ENCODE measurements at places on chromosomes 2 and 18.

DNA sequence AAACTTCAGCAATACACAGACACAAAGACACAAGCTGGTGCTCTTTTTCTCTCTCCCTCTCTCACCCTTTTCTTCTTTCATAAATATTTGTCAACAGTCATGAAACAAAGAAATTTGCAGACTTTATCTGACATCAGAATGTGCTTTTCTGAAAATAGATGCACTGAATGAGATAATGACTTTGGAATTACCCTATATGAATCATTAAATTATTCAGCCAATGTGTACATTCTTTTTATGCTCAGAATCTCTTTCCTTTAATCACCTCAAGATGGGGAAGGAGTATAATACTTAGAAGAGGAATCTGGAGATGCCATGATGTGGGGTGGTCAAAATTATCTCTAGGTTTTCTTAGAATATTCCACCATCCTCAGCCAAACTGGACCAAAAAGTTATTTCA lies 289.9 kb downstream of the LRRTM1 start:
- DNase-seq: no peak

GRCh38 chr18:48655508-48655907 lies 116.7 kb downstream of the CTIF start:
- no peak for DNase-seq

DNA sequence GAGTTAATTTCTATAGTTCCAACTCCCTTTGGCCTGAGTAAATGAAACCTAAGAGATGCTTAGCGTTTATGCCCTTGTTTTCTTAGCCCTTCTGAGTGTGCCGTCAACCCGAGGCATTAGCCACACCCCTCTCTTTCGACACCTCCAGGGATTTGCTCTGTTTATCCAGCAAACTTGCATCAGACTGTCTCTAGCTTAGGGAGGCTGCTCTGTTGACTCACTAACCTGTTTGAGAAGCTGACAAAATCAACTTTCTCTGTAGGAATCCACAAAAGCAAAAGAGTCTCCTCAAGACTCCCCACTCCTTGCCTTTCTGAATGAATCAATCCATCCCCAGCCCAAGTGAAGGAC lies 317.6 kb downstream of the TNS1 start:
- no peak for DNase-seq

GRCh38 chr2:134470561-134471168 lies 216.8 kb downstream of the MGAT5 start:
- no peak for DNase-seq

DNA sequence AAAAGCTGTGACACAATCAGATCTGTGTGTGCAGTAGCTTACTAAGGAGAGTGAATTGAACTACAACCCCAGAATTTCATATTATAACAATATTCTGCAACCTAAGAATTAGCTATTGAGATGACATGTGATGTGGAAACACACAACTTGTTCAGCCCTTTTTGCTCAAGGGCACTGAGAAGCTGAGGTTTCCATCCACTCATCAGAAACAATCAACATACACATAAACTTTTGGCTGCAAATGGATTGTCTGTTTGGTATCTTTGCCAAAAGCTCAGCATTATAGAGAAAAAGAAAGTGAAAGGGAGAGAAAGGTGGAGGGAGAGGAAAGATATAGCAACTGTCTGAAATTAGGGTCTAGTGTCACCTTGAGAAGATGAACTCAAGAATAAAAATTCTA lies 117.2 kb upstream of the KLF7 start:
- no peak for DNase-seq

DNA sequence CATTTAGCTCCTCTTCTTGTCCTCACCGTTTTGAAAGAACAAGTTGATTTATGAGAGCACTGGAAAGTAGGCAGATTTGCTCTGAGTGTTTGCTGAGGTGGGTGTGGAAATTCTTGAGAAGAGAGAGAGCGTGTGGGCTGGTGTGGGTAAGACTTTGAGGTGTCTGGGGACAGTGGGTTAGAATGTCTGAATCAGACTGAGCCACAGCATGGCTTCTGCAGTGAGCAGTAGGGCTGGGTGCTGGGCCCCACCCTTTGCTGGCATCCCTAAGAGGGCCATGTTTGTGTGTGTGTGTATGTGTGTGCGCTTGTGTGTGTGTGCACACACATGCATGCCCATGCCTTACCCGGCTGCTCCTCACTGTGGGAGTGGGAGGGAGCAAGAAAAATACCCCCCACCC lies 63.7 kb downstream of the COPS8 start:
- DNase-seq: no peak

DNA sequence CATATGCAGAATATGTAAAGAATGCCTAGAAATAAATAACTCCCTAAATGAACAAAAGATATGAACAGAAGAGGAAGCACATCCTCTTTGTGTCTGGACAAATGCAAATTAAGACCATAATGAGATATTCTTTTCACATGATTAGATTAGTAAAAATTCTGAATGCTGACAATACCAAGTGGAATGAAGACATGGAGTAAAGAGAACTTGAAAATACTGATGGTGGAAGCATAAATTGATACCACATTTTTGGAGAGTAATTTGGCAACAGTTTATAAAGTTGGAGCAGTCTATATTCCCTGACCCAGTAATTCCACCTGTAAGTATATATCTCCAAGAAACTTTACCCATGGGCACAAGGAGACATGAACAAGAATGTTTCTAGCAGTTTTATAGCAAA lies 130.0 kb downstream of the CAPN13 start:
- DNase-seq: no peak

DNA sequence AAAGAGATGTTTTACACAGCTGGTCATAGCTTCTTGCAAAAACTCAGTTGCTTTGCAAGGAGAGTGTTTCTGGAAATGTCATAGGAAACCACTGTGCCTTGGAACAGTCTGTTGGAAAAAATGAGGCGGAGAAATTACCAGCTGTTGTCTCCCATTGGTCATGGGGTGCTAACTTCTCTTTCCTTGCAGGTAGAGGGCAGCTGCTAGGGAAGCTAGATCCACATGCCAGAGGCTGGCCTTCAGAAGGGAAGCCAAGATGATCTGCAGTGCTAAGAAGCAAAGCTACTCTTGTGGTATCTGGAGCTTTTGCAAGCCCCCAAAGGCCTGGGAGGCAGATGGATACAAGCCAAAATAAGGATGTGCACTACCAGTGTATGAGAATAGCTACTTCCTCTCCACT lies 34.8 kb upstream of the LAMA1 start:
- DNase-seq: no peak

GRCh38 chr2:54935389-54935788 lies 114.9 kb downstream of the RTN4 start:
- DNase-seq: no peak

DNA sequence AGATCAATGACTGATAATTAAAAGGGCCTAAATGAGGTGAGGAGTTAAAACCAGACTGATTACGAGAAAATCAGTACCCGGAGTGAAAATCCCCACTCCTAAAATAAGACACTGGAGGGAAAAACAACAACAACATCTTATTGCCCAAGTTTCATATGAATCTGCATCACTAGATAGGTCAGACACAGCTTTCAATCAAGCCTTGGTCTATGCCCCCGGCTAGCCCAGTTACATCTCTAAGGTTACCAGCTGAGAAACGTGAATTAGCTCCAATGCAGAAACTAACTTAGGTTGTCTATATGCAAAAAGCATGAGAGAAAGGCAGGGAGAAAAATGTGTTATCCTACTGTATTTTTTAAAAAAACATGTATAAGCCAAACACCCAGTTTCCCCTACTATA lies 53.7 kb downstream of the ROCK2 start:
- no peak for DNase-seq

DNA sequence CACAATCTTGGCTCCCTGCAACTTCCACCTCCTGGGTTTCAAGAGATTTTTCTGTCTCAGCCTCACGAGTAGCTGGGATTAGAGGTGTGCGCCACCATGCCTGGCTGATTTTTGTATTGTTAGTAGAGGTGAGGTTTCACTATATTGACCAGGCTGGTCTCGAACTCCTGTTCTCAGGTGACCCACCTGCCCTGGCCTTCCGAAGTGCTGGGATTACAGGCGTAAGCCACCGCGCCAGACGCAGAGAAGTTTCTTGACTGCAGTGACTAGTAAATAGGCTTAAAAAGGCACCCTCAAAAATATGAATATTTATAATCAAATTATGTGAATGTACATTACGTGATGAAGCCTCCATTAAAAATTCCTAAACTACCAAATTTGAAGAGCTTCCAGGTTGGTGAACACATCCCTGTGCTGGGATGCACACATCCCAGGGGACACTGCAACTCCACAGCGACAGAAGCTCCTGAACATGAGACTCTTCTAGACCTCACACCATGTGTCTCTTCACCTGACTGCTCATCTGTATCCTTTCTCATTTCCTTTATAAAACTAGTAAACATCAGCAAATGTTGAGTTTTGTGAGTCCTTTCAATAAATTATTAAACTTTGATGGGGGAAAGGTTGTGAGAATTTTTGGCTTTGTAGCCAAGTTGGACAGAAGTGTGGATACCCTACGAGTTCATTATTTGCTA lies 203.3 kb upstream of the SPOPL start:
- no peak for DNase-seq

- no peak for DNase-seq
Measured at GRCh38 chr2:217802266-217802665, 200.5 kb downstream of the TNS1 start.

DNA sequence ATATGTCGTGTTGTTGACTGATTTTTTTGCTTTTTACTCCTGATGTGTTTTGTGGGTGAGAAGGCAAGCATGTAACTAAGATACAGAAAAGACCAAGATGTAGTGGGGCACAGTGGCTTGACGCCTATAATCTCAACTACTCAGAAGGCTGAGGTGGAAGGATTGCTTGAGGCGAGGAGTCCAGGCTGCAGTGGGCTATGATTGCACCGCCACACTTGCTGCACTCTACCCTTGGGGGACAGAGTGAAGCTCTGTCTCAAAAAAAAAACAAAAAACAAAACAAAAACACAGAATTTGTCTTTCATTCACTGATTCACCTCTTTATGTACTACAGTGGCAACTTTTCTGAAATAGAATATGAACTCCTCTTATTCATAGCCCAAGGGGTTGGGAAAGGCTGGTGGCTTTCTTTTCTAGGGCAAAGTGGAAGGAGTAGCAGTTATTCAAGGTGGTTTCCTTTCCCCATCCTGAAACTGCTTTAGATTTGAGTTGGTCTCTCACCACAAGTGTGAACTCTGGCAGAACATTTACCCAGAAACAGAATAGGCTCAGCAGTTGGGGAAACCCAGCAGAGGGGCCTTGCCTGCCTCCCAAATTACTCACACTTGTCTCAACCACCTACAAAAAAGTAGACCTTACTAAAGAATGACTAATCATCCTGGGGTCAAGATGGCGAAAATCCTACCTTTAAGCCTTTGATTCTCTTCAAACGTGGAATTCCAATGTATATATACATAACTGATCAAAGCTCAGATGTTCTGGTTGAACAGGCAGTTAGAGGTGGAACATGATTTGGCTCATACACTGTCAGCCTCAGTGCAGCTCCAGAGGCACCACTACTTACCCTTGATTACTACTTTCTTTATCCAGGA lies 6.5 kb downstream of the TANK start:
- no peak for DNase-seq

- DNase-seq: no peak
Measured at GRCh38 chr18:8609659-8610458, 622 bp downstream of the RAB12 start.

DNA sequence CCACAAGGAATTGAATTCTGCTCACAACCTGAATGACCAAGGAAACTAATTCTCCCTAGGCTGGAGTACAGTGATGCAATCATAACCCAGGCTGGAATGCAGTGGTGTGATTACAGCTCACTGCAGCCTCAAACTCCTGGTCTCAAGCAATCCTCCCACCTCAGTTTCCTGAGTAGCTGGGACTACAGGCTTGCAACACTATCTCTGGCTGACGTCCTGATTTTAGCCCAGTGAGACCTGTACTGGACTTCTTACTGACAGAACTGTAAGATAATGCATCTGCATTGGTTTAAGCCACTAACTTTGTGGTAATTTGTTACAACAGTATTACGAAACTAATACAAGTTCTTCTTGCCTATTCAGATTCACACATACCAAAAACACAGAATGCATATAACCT lies 9.5 kb upstream of the KDSR start:
- no peak for DNase-seq

GRCh38 chr2:45763255-45763654 lies 111.8 kb downstream of the PRKCE start:
- no peak for DNase-seq

DNA sequence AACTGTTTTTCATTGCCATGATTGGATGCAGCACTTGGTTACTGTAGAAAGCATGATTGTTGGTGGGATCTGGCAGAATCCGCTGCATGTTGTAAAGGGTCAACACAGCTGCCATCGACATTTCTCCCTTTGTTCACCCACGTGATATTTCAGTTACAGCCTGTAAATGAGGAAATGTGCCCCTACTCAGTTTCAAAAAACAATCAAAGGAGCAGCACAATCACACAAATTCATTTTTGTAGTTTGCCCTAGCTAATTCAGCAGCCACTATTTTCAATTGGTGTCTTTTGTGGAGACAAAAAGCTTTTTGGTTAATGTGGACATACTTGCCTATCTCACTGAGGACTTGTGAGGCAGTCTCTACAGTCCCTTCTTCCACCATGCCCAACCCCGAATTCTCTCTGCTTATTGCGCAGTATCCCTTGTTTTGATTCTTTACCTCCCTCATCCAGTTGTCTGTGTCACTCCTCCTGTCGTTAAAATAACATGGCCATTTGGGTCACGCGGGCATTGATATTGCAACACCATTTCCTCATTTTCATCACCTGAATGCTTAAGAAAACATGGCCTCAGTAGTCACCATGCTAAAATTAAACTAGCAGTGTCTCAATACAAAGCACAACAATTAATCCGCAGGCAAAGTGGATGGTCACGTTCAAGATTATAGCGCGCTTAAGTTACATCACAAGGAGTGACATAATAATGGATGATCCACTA lies 6.4 kb upstream of the PROC start:
- no peak for DNase-seq

- DNase-seq: no peak
Measured at GRCh38 chr2:141015341-141016047, 1115.3 kb downstream of the LRP1B start.

GRCh38 chr2:143158551-143159485 lies 29.6 kb downstream of the ARHGAP15 start:
- DNase-seq: no peak

GRCh38 chr2:148907085-148907785 lies 32.2 kb downstream of the KIF5C start:
- no peak for DNase-seq

- DNase-seq: no peak
Measured at GRCh38 chr2:16817305-16818202, 151.9 kb upstream of the CYRIA start.

DNA sequence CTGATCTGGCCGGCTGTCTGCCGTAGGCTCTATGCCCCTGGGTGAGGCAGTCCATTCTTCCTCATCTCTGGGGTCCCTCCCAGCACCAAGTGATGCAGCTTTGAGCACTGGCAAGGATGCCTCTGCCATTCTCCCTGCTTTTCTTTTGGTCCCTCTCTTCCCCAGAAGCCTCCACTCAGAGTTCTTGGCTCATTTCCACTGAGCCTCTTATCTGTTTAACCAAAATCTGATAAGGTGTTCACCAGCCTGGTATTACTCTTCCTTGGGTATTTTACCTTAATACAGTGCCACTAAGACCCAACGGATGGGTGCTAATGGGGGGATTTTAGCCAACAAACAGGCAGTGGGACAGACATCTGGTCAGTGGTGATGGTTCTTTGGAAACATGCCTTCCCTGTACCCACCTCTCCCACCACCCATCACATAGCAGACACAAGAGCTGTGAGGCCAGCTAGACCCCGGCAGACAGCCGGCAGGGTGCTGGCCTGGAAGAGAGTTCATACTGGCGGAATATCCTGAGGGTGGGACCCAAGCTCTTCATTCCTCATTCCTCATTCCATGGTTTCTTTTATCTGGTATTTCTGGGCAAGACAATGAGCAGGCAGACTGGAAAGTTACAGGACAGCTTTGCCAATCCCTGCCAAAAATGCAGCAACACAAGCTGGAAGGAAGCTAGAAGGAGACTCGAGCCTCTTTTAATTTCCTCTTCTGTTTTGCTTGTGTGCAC lies 34.6 kb downstream of the ZBTB7C start:
- DNase-seq: no peak
